ENCODE measurements at places on chromosomes 11 and 22.

DNA sequence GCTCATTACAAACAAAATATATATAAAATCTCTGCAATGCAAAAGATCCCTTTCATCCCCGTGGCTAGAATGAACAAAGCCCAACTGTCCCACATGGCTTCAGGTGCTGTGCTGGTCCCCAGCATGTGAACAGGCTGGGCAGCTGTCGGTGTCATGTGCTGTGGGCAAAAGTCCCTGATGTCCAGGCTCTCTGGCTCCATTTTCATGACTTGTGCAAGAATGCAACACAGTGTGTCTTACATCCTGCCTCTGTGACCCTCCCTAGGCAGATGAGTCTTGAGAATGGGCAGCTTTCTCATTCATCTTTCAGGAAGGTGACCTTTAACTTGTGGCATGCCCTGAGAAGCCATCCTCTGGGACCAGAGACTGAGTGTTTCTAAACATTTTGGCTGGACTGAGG is 14.5 kb downstream of the GUCD1 start:
- no peak for DNase-seq

DNA sequence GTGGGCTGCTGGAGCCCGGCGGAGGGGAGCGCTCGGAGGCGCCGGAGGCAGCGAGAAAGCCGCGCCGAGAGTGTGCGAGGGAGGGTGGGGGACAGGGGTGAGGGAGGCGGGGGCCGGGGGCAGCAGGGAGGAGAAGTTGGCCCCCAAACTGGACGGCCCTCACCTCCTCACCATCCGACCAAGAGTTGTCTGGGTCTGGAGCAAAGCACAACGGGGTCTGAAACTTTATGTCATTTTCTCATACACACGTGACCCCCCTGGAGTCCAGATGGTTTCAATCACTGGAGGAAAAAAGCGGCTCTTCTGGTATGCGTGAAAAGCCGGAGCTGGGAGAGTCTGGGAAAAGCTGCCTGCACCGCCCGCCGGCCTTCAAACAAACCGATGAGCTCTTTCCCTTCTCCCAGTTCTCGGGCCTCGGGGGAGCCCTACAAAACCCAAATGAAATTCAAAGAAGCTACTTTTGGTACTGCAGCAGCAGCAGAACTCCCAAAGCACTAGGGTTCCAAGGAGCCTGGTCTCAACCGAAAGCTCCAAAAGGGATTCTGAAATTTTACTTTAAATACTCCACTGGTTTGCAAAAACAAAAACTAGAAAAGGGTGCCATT is 39.7 kb upstream of the AKIP1 start:
- no peak for DNase-seq

DNA sequence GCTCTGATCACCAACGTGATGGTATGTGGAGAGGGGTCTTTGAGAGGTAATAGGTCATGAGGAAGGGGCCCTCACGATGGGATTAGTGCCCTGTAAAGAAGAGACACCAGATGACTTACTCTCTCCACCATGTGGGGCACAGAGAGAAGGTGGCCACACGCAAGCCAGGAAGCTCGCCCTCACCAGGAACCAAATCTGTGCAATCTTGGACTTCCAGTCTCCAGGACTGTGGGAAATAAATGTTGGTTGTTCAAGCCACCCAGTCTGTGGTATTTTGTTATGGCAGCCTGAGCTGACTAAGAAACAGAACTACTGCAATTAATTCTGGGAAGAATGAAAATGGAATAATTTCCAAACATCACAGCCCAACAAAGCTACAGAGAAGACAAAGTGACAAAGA is 117.5 kb downstream of the SNX19 start:
- no peak for DNase-seq

DNA sequence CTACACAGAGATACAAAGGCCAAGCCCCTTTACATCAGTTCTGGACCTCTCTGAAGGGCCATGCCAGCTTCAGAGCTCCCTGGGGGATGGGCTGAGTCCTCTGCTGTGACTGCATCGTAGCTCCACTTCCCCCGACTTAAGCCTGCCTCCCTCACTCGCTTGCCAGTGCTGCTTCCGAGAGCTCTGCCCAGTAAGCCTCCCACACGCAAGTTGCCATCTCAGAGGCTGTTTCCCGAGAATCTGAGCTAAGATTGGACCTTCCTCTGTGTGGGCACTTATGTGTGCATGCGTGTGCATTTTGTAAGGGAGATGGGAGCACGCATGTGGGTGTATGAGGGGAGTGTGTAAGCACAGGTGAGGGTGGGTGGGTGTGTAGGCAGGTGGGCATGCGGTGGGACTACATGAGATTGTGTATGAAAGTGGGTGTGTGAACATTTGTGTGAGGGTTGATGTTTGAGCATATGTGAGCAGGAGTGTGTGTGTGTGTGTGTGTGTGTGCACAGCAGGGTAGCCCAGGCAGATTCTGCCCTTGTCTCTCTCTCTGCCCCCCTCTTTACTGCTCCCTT is 163.0 kb upstream of the SYT13 start:
- DNase-seq: no peak

GRCh38 chr22:41429232-41429950 is 17.2 kb downstream of the TOB2 start:
- no peak for DNase-seq

DNA sequence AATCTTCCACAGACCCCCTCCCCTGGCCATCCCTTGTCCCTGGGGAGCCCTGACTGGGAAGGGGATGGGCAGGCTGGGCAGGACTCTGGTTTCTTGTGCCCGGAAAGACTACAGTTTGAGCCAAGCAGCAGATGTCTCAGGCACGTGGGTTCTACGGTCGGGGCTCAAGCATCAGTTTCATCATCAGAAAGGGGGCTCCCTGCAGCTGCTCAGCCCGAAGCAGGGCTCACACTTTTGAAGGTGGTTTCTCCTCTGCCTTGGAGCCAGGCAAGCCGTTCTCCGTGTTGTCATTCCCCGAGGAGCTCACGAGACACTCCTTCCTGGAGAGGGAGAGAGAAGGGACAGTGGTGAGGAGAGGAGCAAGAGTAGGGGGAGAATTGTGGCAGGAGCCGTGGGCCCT is 15.8 kb downstream of the SCN4B start:
- DNase-seq: no peak

DNA sequence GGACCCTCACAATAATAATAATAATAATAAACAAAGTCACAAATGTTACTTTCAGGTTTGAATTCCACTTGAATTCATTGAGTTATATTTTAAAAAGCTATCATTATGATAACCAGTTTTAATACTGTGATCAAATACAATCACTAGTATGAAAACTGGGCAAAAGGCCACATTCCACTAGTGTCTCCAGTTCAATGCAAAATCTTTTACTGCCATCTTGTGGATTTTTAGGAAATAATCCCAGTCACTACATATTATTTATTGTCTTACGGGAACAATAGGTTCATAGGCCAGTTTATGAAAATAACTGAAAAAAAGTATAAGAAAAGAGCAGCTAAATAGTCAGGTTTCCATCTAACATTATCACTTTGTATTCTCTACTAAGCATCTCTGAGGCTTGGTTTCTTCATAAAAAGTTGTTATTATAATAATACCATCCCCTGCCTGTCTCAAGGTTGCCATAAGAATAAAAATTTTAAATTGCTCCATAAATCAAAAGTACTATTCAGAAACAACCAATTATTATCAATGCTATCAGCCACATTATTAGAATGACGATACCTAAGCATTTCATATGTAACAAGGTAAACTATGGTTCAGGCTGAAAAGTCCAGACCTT is 533.9 kb upstream of the CCDC90B start:
- peak; percentile 41 for DNase-seq

DNA sequence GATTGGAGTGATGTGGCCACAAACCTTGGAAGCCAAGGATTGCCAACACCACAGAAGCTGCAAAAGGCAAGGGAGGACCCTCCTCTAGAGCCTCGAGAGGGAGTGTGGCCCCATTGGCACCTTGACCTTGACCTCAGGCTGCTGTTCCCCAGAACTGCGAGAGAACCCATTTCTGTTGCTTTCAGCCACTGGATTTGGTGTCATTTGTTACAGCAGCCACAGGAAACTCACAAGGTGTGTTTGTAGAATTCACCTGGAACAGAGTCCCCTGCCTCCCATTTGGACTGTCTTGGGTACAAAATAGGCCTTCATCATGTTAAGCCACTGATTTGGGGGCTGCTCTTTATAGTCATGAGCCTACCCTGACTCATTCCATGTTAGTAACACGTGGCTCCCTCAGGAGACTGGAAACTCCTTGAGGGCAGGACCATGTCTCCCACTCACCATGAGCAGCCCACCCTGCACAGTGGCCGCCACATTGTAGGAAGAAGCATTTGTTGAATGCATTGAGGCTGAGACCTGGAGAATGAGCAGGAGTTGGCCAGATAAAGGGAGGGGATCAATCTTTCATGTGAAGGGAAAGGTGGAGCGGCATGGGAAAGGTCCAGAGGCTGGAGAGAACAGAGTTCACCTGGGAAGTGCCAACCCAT is 8.3 kb downstream of the C11orf86 start:
- no peak for DNase-seq

DNA sequence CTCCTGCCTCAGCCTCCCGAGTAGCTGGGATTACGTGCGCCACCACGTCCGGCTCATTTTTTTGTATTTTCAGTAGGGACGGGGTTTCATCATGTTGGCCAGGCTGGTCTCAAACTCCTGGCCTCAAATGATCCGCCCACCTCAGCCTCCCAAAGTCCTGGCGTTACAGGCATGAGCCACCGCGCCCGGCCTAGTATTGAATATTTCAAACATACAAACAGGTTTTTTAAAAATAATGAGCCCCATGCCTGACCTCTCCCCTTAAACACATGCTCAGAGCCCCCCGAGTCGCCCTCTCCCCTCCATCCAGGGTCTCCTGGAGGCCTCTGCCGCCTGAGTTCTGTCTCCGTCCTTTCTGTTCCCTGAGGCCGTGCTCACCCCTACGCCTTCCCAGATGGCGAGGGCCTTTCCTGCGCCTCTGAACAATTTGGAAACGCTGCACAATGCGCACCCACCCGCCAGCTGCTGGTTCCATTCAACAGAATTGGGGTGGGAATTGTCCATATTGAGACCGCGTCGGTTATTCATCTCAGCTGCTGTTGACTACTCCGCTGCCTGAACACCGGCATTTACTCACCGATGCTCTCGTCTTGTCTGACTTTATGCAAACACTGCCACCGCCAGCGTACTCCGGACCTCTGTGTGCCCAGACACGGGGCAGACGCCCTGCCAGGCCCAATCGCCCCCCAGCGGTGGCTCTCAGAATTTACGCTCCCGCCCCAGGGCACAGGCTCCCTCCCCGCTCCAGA is 13.6 kb upstream of the RNH1 start:
- peak; percentile 34 for DNase-seq

GRCh38 chr22:31142285-31142684 is 2.0 kb upstream of the PLA2G3 start:
- DNase-seq: no peak

DNA sequence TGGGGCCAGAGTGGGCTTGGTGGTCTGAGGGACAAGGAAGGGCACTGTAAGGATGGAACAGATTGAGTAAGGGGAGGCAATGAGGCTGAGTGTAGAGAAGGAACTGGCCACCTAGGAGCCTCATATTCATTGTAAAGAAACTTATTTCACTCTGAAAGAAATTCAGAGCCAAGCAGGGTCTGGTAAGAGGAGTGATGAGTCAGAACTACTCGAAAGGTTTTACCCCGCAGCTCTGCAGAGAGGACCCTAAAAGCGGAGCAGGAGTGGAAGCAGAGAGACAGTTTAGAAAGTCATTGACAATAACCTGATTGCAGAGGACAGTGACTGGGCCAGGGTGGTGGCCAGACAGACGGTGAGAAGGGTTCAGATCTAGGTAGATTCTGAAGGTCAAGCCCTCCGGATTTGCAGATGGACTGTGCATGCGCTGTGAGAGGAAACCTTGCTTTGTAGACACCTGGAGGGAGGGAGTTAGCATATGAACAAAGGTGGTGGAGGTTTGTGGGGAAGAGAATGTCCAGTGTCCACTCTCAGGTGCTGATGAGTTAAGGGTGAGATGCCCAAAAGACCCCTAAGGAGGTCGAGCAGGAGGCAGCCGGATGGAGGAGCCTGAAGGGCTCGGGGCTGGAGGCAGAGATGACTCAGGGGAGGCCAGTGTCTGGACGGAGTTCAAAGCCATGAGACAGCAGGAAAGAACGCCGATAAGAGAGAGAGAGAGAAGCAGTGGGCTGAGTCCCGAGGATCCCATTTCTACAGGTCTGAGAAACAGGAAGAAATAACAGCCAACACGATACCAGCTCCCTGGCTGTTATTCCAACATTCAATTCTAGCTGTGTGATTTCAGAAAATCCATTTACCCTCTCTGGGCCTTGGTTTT is 546.0 kb downstream of the BRD1 start:
- no peak for DNase-seq

- DNase-seq: no peak
Measured at GRCh38 chr11:10856689-10857458, 979 bp downstream of the ZBED5 start.

- peak; percentile 10 for DNase-seq
Measured at GRCh38 chr11:96015906-96016565, 92.1 kb upstream of the MTMR2 start.

Measured in KBM-7 (cell line).